ENCODE measurements at places on chromosomes 11 and 22. TPM values are rescaled to one million over a fixed set of nuclear protein-coding genes. Genes with fewer than 3 reads are reported as not detected.

Gene CFAP68
- 23.4 TPM for polyA plus RNA-seq

Gene HBD
- not detected for polyA plus RNA-seq

Gene KRTAP5-9
- polyA plus RNA-seq = not detected

Gene LRRC56
- polyA plus RNA-seq = 5.8 TPM

- no peaks in the 10 kb centered on the region for H3K36me3 ChIP-seq
- H3K27ac ChIP-seq = no peak overlapping the region
- H3K4me1 ChIP-seq = no peaks in the 10 kb centered on the region
- no peak overlapping the region for H3K4me3 ChIP-seq
Observed at GRCh38 chr11:28727254-28727653, 619.1 kb downstream of the METTL15 start.

DNA sequence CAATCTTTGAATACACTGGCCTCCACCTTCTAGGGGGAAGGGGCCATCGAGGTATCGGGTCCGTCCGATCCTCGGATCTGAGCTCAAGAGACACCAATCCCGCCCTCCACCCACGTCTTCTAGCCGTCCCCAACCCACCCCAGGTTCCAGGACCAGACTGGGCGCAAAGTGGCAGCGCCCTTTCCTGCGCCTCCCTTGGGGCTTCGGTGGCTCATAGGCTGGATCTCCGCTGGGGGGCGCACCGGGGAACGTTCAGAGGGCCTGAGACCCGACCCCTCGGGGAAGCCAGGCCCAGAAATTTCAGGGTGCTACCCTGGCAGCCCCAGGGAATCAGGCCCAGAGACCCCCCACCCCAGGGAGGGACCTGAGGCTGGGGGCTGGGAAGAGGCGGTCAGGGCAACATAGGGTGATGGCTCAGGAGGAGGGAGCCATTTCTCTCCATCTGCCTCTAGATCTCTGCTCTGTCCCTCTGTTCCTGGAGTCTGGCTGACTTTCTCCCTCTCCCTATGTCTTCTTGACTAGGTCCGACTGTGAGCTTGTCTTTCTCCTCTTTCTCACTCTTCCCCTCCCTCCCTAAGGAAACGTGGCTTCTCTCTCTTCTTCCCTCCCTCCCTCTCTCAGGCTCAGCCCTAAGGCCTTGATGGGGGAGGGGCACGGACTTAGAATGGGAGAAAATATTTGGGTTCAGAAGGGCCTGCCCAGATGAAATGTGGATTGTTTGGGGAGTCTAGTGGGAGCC, 1.1 kb downstream of the CREB3L1 start:
- peak; percentile 74 for DNase-seq
- peaks cover 3% of the 10 kb centered on the region for H3K27me3 ChIP-seq
- peak overlapping the region; percentile 72 for H3K27ac ChIP-seq
- peak overlapping the region; percentile 58 for H3K4me3 ChIP-seq
- H3K4me1 ChIP-seq = peaks cover 64% of the 10 kb centered on the region
- H3K36me3 ChIP-seq = no peaks in the 10 kb centered on the region

DNA sequence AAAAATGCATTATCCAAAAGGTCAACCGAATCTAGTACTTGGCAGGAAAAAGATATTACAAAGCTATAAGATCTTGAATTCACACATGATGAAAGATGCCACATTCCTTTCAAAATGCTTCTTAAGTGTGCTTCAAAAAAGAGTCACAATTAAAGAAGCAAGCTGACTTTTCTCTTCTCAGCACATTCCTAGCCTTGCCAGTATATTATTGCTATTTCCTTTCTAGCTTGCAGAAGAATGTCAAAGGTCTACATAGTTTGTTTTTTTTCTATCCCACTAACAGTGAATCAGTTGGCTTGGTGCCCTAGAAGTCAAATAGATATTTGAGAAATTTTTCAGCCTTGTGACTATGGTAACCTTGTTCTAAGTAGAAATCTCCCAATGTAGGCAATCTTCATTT, 56.8 kb downstream of the GUCY1A2 start:
- H3K4me1 ChIP-seq = no peaks in the 10 kb centered on the region
- H3K4me3 ChIP-seq = no peak overlapping the region
- H3K27me3 ChIP-seq = no peaks in the 10 kb centered on the region
- no peak for DNase-seq
- no peaks in the 10 kb centered on the region for H3K36me3 ChIP-seq

DNA sequence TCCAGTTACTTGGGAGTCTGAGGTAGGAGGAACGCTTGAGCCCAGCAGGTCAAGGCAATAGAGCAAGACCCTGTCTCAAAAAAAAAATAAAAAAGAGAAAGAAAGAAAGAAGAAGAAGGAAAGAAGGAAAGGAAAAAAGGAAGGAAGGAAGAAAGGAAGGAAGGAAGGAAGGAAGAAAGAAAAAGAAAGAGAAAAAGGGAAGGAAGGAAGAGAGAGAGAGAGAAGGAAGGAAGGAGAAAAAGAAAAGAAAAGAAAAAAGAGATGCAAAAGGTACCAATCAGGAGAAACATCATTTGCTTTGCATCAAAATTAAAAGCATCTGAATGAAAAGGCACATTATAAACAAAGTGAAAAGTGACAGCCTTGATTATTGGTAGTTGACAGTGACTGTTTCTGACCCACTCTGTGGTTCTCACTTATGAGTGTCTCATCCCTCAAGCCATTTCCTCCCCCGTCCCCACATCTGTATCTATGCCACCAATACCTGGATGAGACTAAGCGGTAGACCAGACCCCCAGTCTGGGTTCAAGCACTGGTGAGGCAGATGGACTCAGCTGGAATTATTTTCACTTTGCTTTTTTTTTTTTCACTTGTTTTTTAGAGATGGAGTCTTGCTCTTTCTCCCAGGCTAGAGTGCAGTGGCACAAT, 33.0 kb upstream of the XBP1 start:
- H3K27me3 ChIP-seq = no peaks in the 10 kb centered on the region
- H3K4me1 ChIP-seq = peaks cover 3% of the 10 kb centered on the region
- no peak for DNase-seq
- no peak overlapping the region for H3K4me3 ChIP-seq

Data from sigmoid colon (tissue), 7 donors.